ENCODE measurements at places on chromosomes 12 and 14.
A peak's percentile ranks its signal among the peaks of the same experiment; 100 is the strongest.

DNA sequence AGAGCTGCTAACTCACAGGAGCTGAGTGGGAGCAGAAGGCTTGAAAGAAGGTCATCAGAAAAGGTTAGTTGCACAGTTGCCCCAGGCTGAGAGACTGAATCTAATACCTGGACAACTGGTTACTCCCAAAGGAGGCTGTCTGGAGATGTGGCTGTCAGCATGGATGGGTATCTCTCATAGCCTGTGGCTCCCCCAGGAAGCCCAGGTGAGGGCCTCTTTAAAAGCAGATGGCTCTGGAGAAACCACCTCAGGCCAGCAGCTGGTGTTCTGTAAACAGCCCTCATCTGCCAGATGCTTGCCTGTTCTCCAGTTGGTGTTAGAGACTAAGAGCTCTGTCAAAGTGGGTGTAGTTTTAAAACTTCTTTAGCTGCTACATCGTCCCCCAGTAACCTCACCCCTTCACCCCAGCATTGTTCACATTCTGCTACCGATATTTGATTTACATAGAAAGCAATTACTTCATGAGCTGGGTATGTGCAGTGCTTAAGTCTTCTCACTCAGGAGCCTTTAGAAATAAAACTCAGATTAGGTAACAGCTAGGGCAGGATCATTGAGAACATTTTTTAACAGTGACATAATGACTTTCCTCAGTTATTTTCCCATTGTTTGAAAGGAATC, 25.8 kb downstream of the DACT1 start:
- peak; percentile 90 for DNase-seq

DNA sequence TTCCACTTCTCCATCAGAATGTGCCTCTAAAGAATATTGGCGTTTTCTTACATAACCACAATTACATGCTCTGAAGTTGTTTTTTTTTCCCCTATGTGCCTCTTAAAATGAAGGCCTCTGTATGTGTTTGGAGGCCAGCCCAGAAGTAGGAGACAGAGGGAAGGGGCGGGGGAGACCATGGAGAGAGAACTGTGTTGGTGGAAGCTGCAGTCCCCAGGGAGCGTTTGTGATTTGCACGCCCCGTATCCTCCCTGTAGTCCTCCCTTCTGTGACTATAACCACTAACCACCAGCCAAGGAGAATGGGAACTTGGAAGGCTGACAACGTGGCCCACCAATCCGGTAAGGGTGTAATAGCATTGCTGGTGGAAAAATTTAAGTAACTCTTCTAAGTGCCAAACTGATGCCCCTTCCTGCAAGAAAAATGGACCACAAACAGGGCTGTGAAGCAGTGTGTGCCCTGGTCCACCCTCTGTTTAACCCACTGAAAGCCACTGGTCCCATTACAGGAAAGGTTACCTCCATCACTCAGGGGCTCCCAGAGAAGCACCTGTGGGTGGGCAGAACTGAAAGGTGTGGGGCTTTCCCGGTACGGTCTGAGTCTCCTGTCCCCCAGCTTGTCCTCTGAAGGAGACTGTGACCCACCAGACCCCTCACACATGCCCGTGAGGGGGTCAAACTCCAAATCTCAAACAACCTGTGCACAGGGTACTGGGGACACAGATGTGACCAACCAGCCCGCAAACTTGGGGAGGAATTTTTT, 36.8 kb downstream of the CCDC88C start:
- DNase-seq = peak; percentile 56

DNA sequence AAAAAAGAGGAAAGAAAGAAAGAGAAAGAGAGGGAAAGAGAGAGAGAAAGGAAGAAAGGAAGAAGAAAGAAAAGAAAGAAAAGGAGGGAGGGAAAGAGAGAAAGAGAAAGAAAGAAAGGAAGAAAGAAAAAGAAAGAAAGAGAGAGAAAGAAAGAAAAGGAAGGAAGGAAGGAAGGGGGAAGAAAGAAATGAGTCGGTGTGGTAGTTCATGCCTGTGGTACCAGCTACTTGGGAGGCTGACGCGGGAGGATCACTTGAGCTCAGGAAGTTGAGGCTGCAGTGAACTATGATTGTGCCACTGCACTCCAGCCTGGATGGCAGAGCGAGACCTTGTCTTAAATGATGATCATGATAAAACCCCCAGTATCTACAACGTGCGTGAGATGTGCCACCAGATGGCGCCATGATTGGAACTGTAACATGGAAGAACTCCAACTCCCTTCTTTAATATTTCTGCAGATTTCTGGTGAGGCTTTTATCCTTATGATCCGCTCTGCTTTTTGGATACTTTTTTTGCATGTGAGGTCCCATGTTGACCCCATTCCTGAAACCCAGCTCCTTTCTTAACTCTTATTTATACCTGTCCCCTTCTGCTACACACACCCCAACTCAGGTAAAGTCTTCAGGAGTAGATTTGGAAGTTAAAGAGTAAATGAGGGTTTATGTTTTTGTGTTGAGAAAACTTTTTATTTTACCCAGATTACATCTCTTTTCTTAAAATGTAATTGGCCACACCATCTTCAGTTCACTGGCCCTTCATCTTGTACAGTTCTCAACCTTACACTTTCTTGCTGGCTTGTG, 25.6 kb downstream of the RNASE10 start:
- peak; percentile 64 for DNase-seq

DNA sequence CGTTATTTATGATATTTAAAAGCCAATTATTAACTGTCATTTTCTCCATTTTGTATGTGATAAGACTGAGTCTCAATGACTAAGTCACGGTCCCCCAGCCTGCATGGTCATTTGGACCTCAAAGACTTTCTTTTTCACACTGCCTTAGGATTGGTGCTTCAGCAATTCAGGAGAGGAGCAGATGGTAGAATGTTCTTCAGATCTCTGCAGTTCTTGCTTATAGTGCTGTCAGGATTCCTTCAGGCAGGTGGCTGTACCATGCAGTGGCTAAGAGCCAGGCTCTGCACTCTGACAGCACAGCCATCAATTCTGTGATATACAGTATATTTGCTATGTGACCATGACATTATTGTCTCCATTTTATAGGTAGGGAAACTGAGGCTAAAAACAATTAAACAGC, 18.7 kb downstream of the SSPN start:
- no peak for DNase-seq

GRCh38 chr12:63149909-63150712, 890 bp downstream of the AVPR1A start:
- no peak for DNase-seq

GRCh38 chr14:93008381-93008780, 85.4 kb downstream of the CHGA start:
- peak; percentile 16 for DNase-seq

- no peak for DNase-seq
Observed at GRCh38 chr14:24312736-24313507, 1.6 kb downstream of the LTB4R start.

DNA sequence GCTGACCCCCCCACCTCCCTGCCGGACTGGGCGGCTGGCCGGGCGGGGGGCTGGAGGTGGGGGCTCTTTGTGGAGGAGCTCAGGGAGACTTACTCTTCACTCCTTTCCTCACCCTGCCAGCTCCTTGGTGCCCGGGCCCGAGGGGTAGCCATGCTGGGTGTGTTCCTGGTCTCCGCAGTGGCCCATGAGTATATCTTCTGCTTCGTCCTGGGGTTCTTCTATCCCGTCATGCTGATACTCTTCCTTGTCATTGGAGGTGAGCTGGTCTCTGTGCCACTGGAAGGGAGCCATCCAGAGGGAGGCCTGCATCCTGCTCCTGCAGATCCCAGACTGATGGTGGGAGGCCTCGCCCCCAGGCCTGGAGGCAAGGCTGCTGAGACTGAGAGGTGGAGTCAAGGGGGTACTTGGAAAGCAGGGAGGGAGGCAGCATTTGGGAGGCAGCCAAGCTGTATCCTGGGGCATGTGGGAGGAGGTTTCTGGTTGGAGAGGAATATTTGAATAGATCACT, 19.7 kb downstream of the SOAT2 start:
- DNase-seq = peak; percentile 45

- DNase-seq = no peak
Observed at GRCh38 chr12:82029936-82030335, 270.8 kb upstream of the PPFIA2 start.

DNA sequence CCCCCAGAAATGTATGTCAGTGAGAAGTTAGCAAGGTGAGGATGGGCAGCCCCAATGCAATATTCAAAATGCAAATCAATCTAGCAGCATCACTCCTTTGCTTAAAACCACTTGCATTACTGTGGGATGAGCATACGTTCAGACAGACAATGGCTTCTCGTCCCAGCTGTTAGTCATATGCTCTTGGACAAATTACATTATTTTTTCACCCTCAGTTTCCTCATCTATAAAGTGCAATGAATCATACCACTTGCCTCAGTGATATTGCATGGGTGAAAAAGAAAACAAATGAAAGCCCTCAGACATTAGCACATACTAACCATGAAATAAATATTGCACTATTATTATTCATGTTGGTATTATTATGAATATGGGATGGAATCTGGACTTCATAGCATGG, 132.3 kb downstream of the C12orf75 start:
- peak; percentile 72 for DNase-seq

- no peak for DNase-seq
Observed at GRCh38 chr12:67068204-67068731, 200.9 kb upstream of the CAND1 start.

GRCh38 chr12:90166671-90167070, 458.0 kb upstream of the ATP2B1 start:
- DNase-seq = no peak

- no peak for DNase-seq
Observed at GRCh38 chr12:47591795-47592194, 114.0 kb downstream of the RPAP3 start.
